ENCODE measurements at places on chromosomes 11 and 22.

DNA sequence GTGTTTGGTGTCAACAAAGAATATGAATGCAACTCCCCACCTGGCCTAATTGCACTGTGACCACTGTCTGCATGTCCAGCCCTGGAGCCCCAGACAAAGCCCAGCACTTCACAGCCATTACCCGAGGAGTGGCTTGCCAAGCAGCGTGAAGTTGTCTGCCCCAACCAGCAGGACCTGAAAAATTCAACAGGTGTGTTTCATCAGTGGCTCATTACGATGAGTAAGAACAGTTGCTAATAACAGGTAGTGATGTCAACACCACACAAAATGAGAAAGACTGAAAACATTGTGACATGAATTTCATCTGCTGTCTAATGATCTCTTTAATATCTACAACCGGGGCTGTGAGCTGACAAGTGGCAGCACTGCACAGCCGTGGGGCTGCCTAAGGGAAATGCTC is 10.3 kb downstream of the MRPL21 start:
- no peak for DNase-seq

- DNase-seq, result no peak
Observed at GRCh38 chr22:24810043-24810749, 4.2 kb downstream of the SGSM1 start.

DNA sequence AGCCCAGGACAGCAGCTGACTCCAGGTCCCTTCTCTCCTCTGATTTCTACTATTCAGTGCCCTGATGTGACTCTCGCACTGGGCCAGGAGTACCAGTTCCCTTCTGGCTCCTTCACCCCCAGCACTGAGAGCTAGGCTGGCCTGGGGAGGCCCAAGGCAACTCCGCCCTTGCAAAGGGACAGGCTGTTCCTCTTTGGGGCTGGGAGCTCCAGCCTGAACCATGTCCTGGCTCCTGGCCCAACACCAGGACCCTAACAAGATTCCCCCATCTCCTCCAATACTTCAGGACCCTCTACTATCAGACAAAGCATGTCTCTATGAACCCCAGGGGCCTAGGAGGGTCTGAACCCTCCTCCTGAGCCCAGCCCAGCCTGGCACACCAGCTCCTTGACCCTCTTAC is 12.5 kb downstream of the CREB3L1 start:
- DNase-seq, result no peak

GRCh38 chr11:8100605-8101004 is 19.6 kb downstream of the TUB start:
- DNase-seq, result no peak

GRCh38 chr11:1256257-1257045 is 33.6 kb downstream of the MUC5B start:
- no peak for DNase-seq

DNA sequence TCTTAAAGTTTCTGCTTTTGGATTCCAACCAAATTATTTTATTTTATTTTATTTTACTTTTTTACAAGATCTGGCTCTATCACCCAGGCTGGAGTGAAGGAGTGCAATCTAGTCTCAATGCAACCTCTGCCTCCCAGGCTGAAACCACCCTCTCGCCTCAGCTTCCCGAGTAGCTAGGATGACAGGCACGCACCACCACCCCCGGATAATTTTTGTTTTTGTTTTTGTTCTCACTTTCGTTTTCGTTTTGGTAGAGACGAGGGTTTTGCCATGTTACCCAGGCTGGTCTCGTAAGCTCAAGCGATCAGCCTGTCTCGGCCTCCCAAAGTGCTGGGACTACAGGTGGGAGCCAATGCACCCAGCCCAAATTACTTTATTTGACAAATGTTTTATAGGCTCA is 219.8 kb downstream of the ETS1 start:
- DNase-seq, result no peak

DNA sequence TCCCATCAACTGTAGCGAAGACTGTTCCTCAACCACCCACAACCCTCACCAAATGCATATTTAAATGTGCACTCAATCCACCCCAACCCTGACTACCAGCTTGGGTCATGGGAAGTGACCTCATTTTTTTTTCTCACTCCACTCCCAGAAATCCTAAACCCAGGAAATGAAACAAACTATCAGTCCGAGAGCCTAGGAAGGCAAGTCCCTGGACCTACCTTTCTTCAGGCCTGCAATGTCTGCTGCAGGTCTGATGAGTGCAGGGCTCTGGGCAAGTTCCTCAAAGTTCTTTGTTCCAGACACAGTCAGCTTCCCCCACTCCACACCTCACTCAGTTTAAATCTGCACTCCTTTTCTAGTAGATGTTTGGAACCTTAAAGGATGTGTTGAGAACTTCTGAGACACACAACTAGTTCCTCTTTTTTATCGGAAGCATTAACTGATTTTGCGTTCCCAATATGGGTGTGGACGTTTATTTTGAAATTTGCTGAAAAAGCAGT is at the start of gene MS4A4E:
MS4A4E (minus strand) TSS at position 398 of the 500 bp plus-strand sequence. CDS start 13,082 bp downstream, outside the sequence.
- DNase-seq, result no peak

DNA sequence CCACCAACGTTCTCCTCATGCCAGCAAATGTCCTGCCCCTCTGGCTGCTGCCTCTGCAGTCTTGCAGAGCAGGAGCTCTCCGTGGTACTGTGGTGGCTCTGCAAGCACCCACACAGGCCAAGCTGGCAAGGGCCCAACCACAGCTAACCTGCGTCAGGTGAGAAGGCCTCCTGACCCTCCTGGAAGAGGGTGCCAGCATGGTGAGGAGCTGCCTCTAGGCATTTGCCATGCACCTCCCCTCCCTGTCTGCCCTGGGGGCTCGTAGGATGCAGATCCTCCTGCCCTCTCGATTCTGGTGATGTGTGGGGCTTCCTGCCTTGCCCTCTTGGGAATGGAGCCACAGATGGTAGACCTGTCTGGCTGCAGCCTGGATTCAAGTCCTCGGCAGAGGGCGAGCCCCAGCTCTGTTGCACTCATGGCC is 1408.8 kb downstream of the TBC1D22A start:
- DNase-seq, result no peak

Data from activated naive CD4-positive, alpha-beta T cell (primary cell).